Tongue (tissue), 3 donors: ENCODE measurements at places on chromosomes 6 and 20. TPM values are rescaled to one million over a fixed set of nuclear protein-coding genes. Genes with fewer than 3 reads are reported as not detected.

- no peak for DNase-seq
Observed at GRCh38 chr6:35411066-35411465, 41.1 kb upstream of the FANCE start.

ARG1 gene
- total RNA-seq: 0.92 TPM

LRRC1 gene
- 19.1 TPM for total RNA-seq

DNA sequence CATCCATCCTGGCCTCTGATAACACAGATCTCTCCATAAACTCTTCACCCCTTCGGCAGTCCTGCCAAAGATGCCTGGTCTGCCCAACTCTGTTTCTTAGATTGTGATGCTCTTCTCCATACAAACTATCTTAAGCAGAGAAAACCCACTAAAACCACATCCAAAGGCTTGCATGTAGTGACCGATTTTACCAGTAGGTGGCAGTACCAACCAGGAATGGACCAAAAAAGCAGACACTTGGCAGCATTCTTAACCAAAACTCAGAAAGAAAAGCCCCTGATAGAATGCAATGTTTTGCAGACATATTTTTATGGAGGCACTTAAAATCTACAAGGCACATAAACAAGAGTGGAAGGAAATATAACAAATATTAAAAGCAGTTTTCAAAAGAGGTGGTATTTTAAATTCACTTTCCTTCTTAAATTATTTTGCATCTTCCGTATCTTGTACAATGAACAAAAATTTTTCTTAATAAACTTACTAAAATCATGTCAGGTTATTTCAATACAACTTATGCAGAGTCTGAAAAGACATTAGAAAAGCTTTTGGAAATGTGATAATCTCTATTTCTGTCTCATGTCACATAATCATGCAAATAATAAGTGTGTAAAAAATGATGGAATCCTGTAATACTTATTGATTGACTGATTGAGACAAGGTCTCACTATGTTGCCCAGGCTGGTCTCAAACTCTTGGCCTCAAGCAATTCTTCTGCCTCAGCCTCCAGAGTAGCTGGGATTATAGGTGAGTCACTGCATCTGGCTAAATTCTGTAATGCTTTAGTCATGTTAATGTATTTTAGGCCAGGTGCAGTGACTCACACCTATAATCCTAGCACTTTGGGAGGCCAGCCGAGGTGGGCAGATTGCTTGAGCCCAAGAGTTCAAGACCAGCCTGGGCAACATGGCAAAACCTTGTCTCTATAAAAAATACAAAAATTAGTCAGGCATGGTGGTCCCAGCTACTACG, 29.4 kb downstream of the LRP11 start:
- DNase-seq: peak; percentile 89

DNA sequence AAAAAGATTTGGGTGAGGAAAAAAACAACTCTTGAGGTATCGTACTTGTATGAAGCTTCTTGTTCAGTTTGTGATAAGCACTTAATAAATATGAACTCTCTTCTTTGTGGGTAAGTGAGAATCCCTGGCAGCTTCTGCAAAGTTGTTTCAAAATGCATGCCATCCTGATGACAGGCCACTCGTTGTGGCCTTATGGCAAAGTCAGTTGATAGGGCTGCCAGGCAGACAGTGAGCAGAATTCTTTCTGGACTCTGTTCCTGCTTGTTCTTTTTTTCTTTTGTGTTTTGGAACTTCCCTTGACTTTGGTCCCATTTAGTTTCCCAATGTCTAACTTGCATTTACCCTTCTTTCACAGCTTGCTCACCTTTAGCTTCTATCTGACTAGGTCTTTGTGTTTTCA, 983.5 kb upstream of the FLRT3 start:
- DNase-seq: no peak

DNA sequence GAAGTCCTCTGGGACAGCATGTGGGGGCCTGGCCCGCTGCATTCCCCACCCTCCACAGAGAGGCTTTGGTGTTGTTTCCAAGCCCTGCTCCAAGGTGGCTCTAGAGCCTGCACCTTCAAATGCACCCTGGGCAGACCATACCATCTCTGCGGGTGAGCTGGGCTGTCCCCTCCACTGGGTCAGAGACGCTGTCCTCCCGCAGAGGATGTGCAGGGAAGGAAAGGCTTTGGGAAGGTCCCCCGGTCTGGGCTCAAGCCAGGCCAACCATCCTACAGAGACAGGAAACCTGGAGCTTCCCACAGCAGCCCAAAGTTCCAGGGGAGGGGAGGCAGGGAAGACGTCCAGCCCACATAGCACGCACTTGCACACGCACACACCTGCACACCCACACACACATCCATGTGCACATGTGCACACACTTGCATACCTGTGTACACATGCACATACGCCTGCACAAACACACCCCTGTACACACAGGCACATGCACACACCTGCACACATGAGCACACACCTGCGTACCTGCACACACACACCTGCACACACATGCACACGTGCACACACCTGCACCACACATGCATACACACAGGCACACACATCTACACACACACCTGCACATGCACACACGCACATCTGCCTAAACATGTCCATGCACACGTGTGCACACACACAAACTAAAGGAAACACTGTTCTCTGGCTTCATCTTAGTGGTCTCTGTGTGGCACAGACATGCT, 155.4 kb downstream of the ERMARD start:
- DNase-seq: no peak

APCDD1L gene
- total RNA-seq: 5.1 TPM

- no peak for DNase-seq
Observed at GRCh38 chr6:84756466-84756865, 7.9 kb downstream of the TBX18 start.

DNA sequence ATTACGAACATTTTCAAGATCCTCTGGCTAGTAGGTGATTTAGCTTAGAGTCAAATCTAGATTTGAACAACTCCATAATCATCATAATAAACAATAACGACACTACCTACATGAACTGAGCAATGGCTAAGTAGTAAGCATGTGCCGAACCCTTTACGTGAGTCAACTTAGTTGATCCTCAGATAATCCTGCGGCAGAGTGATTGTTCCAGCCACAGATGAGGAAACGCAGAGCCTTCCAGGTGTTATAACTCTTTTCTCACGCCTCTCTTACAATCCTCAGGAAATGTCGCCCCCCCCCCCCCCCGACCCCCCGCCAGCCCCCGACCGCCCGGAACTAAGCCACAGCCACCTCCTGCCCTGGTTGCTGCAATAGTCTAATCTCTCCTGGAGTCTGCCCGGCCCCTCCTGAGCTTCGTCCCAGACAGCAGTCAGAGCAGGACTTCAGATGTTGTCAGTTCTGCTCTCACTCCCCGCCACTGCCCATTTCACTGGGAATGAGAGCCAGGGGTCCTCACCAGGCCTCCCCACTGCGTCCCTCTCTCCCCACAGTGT, 141.5 kb upstream of the AGPAT4 start:
- no peak for DNase-seq

DNA sequence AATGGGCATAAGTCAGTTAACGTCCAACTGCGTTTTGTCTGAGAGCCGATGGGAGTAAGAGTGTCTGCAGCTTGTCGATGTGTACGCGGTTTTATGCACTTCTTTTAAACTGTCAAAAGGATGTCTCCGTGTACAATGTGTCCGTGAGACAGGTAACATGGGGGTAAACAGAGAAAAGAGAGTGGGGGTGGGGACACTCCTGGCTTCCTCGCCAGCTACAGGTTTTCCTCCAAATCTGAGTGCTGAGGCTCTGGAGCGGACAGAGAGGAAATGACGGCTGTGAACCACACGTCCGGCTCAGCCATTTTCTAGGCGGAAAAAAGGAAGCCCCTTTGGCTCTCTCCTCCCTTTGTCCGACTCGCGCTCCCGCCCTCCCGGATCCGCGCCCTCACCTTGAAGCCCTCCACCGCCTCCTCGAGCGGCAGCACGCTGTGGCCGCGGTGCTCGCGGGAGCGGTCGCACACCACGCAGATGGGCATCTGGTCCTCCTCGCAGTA, 916 bp downstream of the TRIM27 start:
- DNase-seq: peak; percentile 64

DNA sequence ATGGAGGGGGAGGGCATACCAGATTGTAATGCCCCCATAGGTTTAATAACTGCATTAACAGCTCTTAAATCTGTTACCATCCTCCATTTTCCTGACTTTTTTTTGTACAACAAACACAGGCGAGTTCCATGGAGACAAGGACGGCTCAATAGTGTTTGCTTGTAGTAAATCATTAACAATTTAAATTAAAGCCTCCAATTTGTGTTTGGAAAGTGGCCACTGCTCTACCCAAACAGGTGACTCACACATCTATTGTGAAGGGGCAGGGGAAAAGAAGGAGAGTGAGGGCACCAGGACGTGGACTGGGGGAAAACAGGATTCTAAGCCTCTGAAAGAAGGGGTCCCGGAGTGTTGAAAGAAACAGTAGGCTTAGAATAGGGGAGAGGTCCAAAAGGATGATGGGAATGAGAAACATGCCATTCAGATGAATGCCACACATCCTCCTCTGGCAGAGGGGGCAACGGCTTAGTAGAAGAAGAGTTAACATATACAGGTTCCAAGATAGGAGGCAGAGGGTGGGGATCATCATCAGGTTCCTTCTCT, 6.9 kb downstream of the GLYATL3 start:
- no peak for DNase-seq

FNDC11 gene
- total RNA-seq: 0.10 TPM

GRCh38 chr20:44087857-44088120, 99.2 kb downstream of the JPH2 start:
- no peak for DNase-seq

DNA sequence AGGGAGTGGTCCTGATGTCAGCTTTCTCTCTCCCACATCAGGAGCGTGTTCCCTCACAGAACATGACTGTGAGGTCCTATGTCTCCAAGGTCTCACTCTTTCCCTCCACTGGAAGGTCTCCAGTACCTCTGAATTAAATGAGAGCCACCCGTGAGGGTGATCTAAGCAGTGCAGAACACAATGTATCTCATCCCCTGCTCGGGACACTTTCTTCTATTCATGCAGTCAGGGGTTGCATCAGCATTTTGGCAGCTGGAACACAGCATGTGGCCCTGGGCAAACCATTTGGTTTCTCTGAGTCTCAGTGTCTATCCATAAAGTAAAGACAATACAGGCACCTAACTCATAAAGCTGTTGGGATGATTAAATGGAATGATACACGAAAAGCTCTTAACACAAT, 34.2 kb downstream of the MAFB start:
- DNase-seq: no peak

DNA sequence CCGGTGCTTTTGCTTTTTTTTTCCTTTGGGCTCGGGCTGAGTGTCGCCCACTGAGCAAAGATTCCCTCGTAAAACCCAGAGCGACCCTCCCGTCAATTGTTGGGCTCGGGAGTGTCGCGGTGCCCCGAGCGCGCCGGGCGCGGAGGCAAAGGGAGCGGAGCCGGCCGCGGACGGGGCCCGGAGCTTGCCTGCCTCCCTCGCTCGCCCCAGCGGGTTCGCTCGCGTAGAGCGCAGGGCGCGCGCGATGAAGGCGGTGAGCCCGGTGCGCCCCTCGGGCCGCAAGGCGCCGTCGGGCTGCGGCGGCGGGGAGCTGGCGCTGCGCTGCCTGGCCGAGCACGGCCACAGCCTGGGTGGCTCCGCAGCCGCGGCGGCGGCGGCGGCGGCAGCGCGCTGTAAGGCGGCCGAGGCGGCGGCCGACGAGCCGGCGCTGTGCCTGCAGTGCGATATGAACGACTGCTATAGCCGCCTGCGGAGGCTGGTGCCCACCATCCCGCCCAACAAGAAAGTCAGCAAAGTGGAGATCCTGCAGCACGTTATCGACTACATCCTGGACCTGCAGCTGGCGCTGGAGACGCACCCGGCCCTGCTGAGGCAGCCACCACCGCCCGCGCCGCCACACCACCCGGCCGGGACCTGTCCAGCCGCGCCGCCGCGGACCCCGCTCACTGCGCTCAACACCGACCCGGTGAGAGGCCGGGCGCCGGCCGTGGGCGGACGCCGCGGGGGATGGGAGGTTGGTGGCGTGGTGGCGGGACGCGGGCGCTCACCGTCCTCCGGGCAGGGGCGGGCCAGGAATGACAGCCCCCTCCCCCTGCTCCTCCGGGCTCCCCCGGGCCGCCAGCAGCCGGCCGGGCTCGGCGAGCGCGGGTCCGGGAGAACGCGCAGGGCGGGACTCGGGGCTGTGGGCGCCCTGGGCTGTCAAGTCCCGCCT, 606 bp downstream of the ID4 start:
- peak; percentile 67 for DNase-seq

DNA sequence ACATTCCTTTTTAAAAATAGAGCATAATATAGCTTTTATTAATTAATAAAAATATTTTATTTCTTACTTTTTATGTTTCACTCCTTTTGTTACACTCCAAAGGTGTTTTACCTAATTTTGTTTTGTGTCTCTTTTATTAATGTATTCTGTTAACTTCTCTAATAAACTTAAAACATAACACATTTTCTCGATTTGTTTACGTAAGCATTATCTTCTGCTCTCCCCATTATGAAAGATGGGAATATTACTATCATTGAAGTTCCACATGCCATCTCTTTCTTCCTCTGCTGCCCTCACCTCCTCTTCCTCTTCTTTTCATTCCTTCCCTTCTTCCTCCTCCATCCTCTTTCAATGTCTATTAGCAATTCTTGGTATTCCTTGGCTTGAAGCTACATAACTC, 85.0 kb upstream of the HCRTR2 start:
- no peak for DNase-seq

DNA sequence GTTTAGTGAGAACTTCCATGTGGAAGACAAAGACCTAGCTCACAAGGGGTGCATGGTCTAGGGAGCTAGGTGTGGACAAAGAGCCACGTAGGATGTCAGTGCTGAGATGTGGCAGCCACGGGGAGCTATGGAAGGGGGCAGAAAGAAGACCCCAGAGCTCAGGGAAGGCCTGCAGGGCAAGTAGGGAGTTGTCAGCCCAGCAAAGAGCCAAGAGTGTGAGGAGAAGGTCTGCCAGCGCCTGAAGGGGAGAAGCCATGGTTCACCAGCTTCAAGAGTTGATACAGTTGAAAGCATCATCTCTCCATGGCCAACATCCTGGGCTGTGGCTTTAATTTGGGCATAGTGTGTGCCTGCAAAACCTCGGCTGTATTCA, 95.6 kb downstream of the CDH26 start:
- DNase-seq: no peak

TAF8 gene
- total RNA-seq: 18.8 TPM

PLCB4 gene
- 16.4 TPM for total RNA-seq

DNA sequence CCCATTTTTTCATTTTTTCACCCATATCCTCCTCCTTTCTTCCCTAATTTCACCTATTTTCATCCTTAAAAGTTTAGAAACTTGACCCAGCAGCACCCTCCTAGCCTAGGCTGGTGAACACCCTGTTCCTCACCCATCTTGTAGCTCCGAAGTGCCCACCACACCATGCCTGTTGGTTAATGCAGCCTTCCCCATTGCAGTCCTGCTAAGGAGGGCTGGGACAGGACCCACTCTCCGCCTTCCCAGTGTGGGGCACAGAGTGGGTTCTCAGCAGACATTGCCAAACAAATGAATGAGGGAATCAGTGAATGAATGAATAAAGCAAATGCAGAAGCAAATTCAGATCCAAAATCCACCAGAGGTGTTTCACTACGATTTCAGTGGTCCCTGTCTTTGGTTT, 45.7 kb downstream of the CTCFL start:
- no peak for DNase-seq

MYBL2 gene
- 7.7 TPM for total RNA-seq

DNA sequence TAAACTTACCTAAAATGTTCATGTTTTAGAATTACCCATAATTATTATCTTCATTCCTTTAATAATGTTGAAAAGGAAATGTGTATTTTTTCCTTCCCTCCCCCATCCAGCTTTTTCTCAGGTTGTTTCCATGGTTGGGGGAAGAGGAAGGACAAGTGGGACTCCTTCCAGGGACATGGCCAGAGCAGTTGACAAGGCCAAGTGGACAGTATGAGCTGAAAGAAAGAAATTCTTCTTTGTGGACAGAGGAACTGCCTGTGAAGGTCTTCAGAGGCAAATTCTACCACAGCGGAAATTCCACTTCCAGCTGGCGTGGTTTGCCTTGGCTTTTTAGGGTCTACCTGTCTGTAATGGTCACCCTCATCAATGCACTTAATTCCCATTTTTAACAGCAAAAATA, 33.8 kb downstream of the RIN2 start:
- DNase-seq: no peak

EFHC1 gene
- 26.7 TPM for total RNA-seq
